Aortic smooth muscle cell (primary cell): ENCODE measurements at places on chromosomes 5 and 9. TPM values are rescaled to one million over a fixed set of nuclear protein-coding genes. Genes with fewer than 3 reads are reported as not detected.

Gene PCDHA7
- total RNA-seq = 0.13 and 0.37 TPM in 2 replicates

Gene SNCAIP
- 0.93 and 1.5 TPM in 2 replicates for total RNA-seq

Gene SPATA31E1
- not detected in 2 replicates for total RNA-seq

Gene FLT4
- 0.13 and 0.31 TPM in 2 replicates for total RNA-seq

Gene TMEM215
- total RNA-seq = not detected in 2 replicates

Gene PCSK5
- 7.1 and 9.4 TPM in 2 replicates for total RNA-seq

Gene C5orf58
- 0.26 TPM in 1 of 2 replicates, not detected in the other for total RNA-seq

Gene LYSMD3
- total RNA-seq = 13.9 and 16.3 TPM in 2 replicates

Gene DEPDC1B
- 3.0 and 4.9 TPM in 2 replicates for total RNA-seq

Gene C5orf52
- not detected in 2 replicates for total RNA-seq

Gene ARL14EPL
- not detected in 2 replicates for total RNA-seq

Gene CBY3
- total RNA-seq = 0.12 TPM in 1 of 2 replicates, not detected in the other

Gene ACOT12
- not detected in 2 replicates for total RNA-seq

Gene PJA2
- 115 and 127 TPM in 2 replicates for total RNA-seq

Gene IFNK
- total RNA-seq = not detected in 2 replicates

Gene N4BP3
- total RNA-seq = 0.68 and 1.5 TPM in 2 replicates

Gene TTF1
- total RNA-seq = 9.4 and 9.6 TPM in 2 replicates

Gene HAND1
- not detected in 2 replicates for total RNA-seq

Gene EIF4E1B
- total RNA-seq = not detected in 2 replicates

Gene PCDHA1
- under 0.01 and 0.06 TPM in 2 replicates for total RNA-seq

Gene ZFP37
- 1.2 and 1.8 TPM in 2 replicates for total RNA-seq

Gene WDR31
- total RNA-seq = 2.1 and 2.9 TPM in 2 replicates

Gene WNT8A
- not detected in 2 replicates for total RNA-seq

Gene F12
- 0.25 and 0.26 TPM in 2 replicates for total RNA-seq

Gene MCIDAS
- not detected in 2 replicates for total RNA-seq

Gene ADGRD2
- total RNA-seq = not detected in 2 replicates

Gene ANKRD31
- total RNA-seq = 0.06 and 0.13 TPM in 2 replicates

Gene FSD1L
- 4.5 and 5.1 TPM in 2 replicates for total RNA-seq

Gene PTCH1
- 0.92 and 1.1 TPM in 2 replicates for total RNA-seq

Gene KCTD16
- 1.7 and 2.7 TPM in 2 replicates for total RNA-seq

Gene RNF180
- 6.1 and 8.2 TPM in 2 replicates for total RNA-seq

Gene SMIM33
- not detected in 2 replicates for total RNA-seq

Gene PALM2AKAP2
- 18.2 and 20.3 TPM in 2 replicates for total RNA-seq

Gene SPATA31D1
- not detected in 2 replicates for total RNA-seq

Gene DDX4
- not detected in 2 replicates for total RNA-seq

Gene GOLGA1
- 15.1 and 18.3 TPM in 2 replicates for total RNA-seq
